Activated CD8-positive, alpha-beta memory T cell treated with anti-CD3 and anti-CD28 coated beads, Interleukin-2, amount 10 ng/mL, durations not matched to agents 7 days and 5 days (primary cell): ENCODE measurements at places on chromosomes 4 and X.

- DNase-seq, result no peak
Measured at GRCh38 chrX:139828830-139829229, 104.0 kb downstream of the ATP11C start.

GRCh38 chrX:114924856-114925255, 92.6 kb downstream of the IL13RA2 start:
- DNase-seq, result no peak

- DNase-seq, result no peak
Measured at GRCh38 chr4:26311633-26312032, 9.2 kb upstream of the RBPJ start.

GRCh38 chrX:16825264-16826035, 39.2 kb downstream of the TXLNG start:
- DNase-seq, result no peak

- DNase-seq, result no peak
Measured at GRCh38 chrX:110172215-110172614, 145.7 kb downstream of the AMMECR1 start.

DNA sequence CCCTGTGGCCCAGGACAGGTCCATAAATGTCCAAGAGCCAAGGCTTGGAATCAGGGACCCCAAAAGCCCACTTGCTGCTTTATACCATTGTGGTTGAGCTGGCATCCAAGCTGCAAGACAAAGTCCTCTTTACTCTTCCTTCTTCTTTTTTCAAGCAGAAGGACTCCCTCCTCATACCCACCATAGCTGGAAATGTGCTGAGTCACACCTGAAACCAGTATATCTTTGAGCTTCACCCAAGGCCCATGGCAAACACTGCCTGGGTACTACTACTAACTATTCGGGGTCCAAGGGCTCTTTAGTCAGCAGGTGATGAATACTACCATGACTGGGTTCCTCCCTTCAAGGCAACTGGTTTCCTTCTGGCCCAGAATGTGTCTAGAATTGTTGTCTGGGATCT, 37.3 kb upstream of the NMU start:
- DNase-seq, result no peak

DNA sequence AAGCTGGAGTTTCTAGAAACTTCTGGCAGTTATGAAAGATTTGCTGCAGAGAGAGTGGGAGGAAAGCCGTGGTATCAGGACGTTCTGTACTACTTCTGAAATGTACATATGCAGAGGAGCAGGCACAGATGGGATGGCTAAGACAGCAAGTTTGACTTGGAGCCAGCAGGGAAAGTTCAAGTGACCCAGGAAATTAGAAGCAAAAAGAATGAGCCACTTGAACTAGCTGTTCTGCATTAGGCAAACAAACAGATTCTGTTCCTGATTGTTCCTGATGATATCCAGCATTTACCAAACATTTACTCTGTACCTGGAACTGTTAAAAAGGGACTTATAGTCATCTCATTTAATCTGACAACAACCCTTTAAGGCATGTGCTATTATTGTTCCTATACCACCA, 41.4 kb upstream of the CXCL13 start:
- DNase-seq, result no peak

- DNase-seq, result peak; percentile 59
Measured at GRCh38 chr4:5758741-5759140, 47.7 kb downstream of the EVC start.

GRCh38 chr4:79150820-79151416, 174.9 kb downstream of the NAA11 start:
- no peak for DNase-seq

DNA sequence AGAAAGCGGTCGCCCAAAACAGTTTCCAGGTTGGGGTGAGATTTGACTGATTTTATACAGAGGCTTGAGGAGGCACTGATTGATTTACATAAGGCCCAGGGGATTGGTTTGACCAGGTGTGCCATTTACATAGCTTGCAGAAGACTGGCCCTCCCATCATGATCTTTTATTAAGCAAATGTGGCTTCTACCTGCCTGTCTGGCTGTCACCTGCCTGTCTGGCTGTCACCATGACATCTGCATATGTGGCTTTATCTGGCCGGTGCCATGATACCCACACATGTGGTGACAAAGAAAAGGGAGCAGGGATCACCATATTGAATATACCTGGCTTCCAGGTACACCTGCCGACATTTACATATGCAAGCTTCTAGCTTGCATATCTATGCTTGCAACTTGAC, 17.0 kb upstream of the CDS1 start:
- no peak for DNase-seq

GRCh38 chr4:138863160-138863559, 152.4 kb upstream of the NOCT start:
- no peak for DNase-seq

DNA sequence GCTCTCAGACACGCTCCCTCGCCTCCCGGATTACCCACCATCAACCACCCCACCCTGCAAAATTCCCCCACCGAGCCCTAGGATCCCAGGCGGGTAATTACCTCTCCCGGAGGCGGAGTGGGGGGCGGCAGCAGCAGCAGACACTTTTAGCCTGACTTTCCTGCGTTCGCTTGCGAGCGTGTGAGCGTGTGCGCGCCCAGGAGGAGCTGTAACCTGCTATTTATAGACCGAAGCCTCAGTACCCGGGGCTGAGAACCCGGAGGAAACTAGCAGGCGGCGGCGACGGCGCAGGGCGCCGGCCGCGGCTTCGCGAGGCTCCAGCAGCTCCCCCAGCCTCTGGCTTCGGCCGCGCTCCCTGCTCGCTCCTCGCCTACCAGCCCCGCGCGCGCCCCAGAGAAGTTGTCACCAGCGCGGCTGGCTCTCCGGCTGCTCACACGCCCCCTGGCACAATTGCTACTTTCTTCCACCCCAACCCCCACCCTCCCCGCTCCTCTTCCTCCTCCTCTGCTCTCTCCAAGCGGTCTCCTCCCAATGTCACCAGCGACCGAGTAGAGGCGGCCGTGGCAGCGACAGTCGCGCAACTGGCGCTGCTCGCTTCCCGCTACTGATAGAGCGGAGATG, at the start of gene INPP4B:
Gene INPP4B (minus strand): TSS at position 194 of the 621 bp plus-strand sequence.
- peak; percentile 55 for DNase-seq

- DNase-seq, result no peak
Measured at GRCh38 chrX:117990438-117990837, 126.2 kb downstream of the KLHL13 start.

DNA sequence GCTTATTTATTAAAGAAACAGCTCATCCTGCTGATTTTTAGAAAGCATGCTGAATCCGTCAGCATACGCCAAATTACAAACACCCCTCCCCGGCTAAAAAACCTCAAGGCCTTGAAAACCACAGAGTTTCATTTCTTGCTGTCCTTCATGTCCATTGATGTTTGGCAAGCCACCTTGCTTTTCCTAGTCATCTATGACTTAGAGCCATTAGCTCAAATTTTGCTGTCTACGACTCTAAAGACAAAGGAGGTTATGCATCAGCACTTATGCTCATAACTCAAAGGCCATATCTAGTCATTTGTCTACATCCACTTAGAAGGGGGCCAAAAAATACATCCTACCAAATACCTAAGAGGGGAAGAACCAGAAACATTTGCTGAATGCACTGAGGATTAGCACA, 925.1 kb downstream of the PCDH7 start:
- DNase-seq, result no peak

DNA sequence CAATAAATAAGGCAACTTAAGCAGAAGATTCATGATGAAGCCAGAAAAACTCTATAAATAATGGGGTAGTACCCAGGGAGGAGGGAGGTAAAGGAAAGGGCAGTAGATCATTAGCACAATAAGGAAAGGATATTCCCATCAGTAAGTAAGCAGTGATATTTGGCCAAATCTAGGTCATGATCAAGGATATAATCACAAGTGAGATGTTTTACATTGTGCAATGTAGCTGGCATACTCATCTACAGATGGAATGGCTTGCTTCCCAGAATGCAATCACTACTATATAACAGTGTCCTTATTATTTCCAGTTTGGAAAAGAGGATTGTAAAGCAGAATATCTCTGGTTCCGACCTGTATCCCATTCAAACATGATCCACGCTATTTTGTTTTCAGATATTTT, 483.4 kb downstream of the RPA4 start:
- DNase-seq, result no peak

- DNase-seq, result no peak
Measured at GRCh38 chr4:89268679-89269078, 38.9 kb downstream of the GPRIN3 start.

GRCh38 chr4:36138220-36138619, 106.1 kb downstream of the ARAP2 start:
- no peak for DNase-seq

DNA sequence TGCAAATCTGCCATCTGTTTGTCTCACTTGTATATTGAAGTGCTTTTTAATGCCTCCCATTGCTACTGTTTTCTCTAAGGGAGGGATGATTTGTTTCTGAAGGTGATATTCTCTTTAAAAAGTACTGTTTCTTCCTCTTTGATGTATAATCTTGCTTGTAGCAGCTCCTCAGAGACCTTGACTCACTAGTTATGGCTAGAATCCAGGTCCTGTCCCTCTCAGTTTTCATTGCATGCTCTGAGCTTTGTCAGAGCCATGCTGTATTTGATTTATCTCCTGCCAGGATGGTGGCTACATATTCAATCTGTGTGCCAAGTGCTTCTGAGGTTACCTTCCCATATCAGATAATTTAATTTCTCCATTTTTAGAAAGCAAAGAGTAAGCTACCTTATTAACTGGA, 56.0 kb downstream of the GLUD2 start:
- DNase-seq, result no peak

DNA sequence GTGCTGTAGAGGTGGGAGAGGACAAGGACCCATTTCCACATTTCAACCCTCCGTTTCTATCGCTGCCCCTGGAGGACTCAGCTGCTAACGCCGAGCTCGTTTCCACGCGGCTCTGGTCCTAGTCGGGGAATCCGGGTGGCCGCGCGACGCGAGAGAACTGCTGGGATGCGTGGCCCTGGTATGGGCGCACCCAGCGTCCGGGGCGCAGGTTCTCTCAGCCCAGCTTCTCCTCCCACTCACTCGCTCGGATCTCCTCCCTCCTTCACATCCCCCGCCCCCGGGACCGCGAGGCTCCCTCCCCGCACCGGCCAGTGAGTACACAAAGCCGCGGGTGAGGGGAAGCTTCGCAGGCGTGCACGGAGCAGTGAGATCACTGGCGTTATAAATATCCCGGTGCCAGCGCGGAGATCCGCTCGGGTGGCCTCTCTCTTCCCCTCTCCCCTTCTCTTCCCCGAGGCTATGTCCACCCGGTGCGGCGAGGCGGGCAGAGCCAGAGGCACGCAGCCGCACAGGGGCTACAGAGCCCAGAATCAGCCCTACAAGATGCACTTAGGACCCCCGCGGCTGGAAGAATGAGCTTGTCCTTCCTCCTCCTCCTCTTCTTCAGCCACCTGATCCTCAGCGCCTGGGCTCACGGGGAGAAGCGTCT, at the start of gene FGF5:
Gene FGF5 (plus strand): TSS at position 412 of the 649 bp plus-strand sequence. CDS start 161 bp downstream, at position 573.
- peak; percentile 42 for DNase-seq

DNA sequence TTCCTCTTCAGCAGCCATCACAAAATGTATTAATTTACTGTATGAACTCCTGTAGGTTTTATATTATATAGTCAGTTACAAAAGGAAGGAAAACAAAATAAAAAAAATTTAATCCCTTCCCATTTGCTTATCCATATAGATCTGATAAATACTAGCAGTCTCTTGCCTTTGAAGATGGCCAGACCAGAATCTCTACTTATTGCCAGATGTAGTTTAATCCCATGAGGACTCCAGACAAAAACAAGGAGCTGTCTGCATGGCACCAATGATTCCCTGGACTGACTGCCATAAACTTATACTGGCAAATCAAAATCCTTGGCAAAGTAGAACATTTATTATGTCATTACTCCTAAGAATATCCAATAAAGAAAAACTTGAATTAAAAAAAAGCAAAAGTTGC, 223.3 kb upstream of the MAB21L2 start:
- DNase-seq, result no peak

GRCh38 chrX:25158635-25159034, 142.9 kb upstream of the ARX start:
- DNase-seq, result no peak

GRCh38 chrX:17737986-17738713, 857 bp downstream of the SCML1 start:
- peak; percentile 39 for DNase-seq

- DNase-seq, result no peak
Measured at GRCh38 chrX:20269848-20270561, 3.3 kb upstream of the RPS6KA3 start.

GRCh38 chr4:162972661-162973330, 193.9 kb downstream of the NAF1 start:
- no peak for DNase-seq

DNA sequence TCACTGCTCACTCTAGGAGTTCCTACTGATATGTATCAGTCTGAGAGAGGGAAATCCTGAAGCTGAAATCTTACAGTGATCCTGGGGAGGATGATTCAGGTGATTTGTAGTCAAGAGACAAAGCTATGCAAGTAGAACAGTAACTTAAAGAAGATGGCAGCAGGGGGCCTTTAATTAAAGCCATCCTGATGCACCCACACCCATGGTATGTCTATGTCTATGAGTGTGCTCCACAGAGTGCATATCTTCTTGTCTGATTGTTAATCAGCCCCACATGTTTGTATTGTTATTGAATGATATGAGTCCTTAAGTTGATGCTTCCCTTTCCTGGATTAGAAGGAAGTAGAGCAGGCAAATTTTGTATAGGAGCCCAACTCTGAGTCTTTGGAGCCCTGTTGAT, 78.8 kb downstream of the NHS start:
- no peak for DNase-seq

GRCh38 chr4:69970071-69970470, 4.5 kb upstream of the CSN2 start:
- no peak for DNase-seq

DNA sequence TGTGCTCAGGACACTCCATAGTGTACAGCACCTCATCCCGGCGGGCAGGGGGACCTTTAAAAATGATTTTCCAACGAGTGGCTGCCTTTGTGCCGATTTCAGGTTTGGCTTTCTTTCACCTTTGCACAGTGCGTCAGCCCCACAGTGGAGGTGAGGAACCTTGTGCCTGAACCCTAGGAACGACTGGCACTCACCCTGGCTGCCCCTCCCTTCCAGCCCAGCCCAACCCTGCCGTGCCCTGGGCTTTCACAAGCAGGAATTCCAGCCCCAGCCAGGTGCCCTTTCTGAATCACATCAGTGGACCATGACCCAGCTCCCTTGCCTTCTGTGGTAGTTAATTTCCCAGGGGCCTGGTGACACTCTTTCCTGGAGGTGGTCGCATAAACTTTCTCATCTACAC, 1.3 kb downstream of the TMEM164 start:
- no peak for DNase-seq
